IMR-90 (cell line): ENCODE measurements at places on chromosomes 1 and 21.

DNA sequence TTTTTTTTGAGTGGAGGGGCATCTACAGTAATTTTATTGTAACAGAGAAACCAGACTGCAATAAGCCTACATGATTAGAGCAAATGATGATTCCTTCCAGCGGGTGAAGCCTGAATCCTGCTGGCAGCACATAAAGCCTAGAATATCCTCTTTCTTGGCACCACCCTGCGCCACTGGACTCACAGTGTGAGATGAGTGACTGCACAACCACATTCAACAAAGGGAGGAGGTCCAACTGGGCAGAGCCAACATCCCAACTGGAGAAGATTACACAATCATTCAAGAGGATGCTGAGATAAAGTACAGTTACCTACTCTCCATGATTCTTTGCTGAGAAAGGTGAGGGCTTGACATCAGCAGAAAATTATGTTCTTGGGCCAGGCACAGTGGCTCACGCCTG, 67.4 kb downstream of the TNFSF4 start:
- DNase-seq = no peak
- H3K27me3 ChIP-seq = no peaks in the 10 kb centered on the region
- no peak overlapping the region for H3K27ac ChIP-seq

- H3K27ac ChIP-seq = no peak overlapping the region
- no peaks in the 10 kb centered on the region for H3K27me3 ChIP-seq
- H3K36me3 ChIP-seq = no peaks in the 10 kb centered on the region
These were observed 63.1 kb downstream of the HSPA13 start for GRCh38 chr21:14319805-14320204.

DNA sequence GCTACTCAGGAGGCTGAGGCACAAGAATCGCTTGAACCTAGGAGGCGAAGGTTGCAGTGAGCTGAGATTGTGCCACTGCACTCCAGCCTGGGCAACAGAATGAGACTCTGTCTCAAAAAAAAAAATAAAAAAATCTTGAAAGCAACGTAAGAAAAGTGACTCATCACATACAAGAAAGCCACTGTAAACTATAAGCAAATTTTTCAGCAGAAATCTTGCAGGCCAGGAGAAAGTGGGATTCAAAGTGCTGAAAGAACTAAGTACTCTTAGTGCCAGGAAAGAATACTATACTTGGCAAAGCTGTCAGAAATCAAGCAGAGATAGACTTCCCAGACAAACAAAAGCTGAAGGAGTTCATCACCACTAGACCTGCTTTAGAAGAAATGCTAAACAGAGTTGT, 4.4 kb upstream of the HMGN1 start:
- no peak overlapping the region for H3K27ac ChIP-seq
- no peaks in the 10 kb centered on the region for H3K36me3 ChIP-seq
- H3K4me3 ChIP-seq = no peak overlapping the region
- H3K4me1 ChIP-seq = no peaks in the 10 kb centered on the region; the same call in 1 of the 2 replicates
- H3K27me3 ChIP-seq = no peaks in the 10 kb centered on the region

DNA sequence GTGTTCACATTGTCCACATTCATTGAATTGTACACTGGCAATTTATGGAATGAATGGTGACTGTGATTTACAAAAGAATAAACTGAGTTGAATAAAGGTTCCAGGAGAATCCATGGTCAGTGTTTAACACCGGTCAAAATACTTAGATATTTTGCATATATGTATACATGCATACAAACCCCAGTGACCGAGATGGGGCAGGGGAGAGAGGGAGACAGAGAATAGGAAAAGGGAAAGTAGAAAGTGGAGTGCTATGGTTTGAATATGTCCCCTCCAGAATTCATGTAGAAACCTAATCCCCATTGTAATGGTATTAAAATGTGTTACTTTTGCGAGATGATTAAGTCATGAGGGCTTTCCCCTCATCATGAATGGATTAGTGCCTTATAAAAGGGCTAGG, 154.4 kb downstream of the TTLL7 start:
- H3K36me3 ChIP-seq = no peaks in the 10 kb centered on the region
- DNase-seq = no peak
- no peaks in the 10 kb centered on the region for H3K27me3 ChIP-seq
- no peak overlapping the region for H3K27ac ChIP-seq
- no peaks in the 10 kb centered on the region for H3K4me1 ChIP-seq

DNA sequence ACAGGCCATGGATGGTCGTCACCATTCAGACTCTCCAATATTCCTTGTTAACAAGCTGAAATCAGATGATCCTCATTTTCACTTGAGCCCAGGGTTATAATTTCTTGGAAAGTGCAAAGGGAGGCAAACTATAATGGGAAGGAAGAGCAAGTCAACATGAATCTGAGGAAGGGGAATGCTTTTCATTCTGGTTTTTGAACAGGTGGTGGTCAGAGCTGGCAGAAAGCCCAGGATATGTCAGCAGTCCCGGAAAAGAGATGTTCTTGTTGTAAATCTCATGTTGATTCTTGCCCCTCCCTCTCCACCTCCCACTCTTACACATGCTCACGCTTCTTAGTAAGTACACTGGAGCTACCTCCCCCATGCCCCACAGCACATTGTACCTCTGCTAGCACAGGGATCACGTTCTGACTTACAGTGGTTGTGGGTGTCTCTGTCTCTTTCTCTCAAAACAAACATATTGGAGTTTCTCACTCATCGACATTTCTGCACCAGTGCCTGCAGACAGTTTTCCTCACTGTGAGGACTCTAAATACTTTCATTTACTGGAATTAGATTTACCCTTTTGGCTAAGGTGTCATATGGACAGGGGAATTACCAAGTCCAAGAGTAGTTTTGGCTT, 77.6 kb downstream of the XCL2 start:
- H3K36me3 ChIP-seq = no peaks in the 10 kb centered on the region
- no peaks in the 10 kb centered on the region for H3K27me3 ChIP-seq
- no peak overlapping the region for H3K27ac ChIP-seq
- H3K4me3 ChIP-seq = no peak overlapping the region
- DNase-seq = peak; percentile 46

DNA sequence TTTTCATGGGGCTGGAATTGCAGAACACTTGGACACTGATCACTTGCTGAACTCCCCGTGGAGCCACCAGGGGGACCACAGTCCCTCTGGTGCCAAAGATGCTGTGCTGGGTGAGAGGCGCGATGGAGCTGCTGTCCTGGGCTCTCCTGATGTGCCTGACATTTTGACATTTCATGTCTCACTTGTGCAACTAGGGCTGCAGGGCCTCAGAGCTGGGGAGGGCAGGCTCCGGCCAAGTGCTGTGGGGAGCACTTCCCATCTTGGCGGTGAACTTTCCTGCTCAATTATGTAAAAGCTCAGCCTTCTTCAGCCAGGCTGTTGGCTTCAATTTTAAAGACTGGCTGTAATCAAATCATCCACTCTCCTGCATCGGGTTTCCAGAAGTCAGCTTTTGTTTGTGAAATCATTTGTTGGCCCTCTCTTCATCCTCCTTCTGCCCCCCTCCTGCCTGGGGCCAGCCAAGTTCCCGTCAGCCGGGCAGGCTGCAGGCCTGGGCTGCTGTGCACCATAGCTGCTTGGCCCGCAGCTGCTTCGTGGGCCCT, 36.8 kb downstream of the KCNAB2 start:
- DNase-seq = no peak
- H3K4me1 ChIP-seq = no peaks in the 10 kb centered on the region
- no peaks in the 10 kb centered on the region for H3K36me3 ChIP-seq

- peak; percentile 12 for DNase-seq
- H3K36me3 ChIP-seq = peaks cover 45% of the 10 kb centered on the region
- no peaks in the 10 kb centered on the region for H3K27me3 ChIP-seq
- H3K4me3 ChIP-seq = no peak overlapping the region
- H3K27ac ChIP-seq = no peak overlapping the region
- H3K4me1 ChIP-seq = no peaks in the 10 kb centered on the region
These were observed 14.7 kb downstream of the MDM4 start for GRCh38 chr1:204530932-204531331.

GRCh38 chr1:24903011-24903461, 27.0 kb downstream of the RUNX3 start:
- no peak overlapping the region for H3K27ac ChIP-seq
- DNase-seq = no peak
- H3K27me3 ChIP-seq = peaks cover 42% of the 10 kb centered on the region
- H3K4me3 ChIP-seq = no peak overlapping the region
- H3K36me3 ChIP-seq = no peaks in the 10 kb centered on the region

DNA sequence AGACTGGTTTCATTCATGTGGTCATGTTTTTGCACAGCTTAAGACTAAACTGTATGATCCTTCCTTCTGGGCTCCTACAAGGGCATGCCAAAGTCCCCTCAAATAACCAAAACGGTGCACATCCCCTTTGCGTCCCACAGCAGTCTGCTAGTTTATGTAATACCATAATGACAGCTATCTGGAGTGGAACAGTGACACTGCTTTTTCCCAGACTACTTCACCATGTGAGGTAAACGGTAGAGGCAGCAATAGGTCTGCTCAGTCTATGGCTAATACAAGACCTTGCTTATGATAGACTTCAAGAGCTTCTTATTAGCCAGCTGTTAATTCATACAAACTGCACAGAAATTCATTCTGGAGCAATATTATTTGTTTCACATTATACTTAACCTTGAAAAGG, 395.5 kb downstream of the SMYD3 start:
- H3K27me3 ChIP-seq = no peaks in the 10 kb centered on the region
- H3K27ac ChIP-seq = no peak overlapping the region
- no peak for DNase-seq
- H3K4me1 ChIP-seq = peaks cover 4% of the 10 kb centered on the region; the same call in 1 of the 2 replicates
- no peaks in the 10 kb centered on the region for H3K36me3 ChIP-seq

- no peaks in the 10 kb centered on the region; the same call in 1 of the 2 replicates for H3K4me1 ChIP-seq
- H3K27ac ChIP-seq = no peak overlapping the region
- H3K27me3 ChIP-seq = peaks cover 11% of the 10 kb centered on the region
- DNase-seq = no peak
- no peaks in the 10 kb centered on the region for H3K36me3 ChIP-seq
These were observed 161.3 kb upstream of the C1orf21 start for GRCh38 chr1:184225283-184226099.

GRCh38 chr21:42392731-42393442, 3.0 kb downstream of the TMPRSS3 start:
- no peak for DNase-seq
- H3K27ac ChIP-seq = no peak overlapping the region
- no peaks in the 10 kb centered on the region for H3K36me3 ChIP-seq
- no peaks in the 10 kb centered on the region for H3K4me1 ChIP-seq
- H3K27me3 ChIP-seq = peaks cover 33% of the 10 kb centered on the region

GRCh38 chr1:2985067-2985561, 36.2 kb upstream of the ACTRT2 start:
- no peak overlapping the region for H3K4me3 ChIP-seq
- no peaks in the 10 kb centered on the region for H3K27me3 ChIP-seq
- H3K4me1 ChIP-seq = no peaks in the 10 kb centered on the region
- no peak overlapping the region for H3K27ac ChIP-seq
- no peak for DNase-seq
- H3K36me3 ChIP-seq = no peaks in the 10 kb centered on the region

- no peaks in the 10 kb centered on the region for H3K27me3 ChIP-seq
- peak; percentile 87 for DNase-seq
- peaks cover 16% of the 10 kb centered on the region; the same call in 1 of the 2 replicates for H3K4me1 ChIP-seq
These were observed 125.9 kb downstream of the RHOU start for GRCh38 chr1:228860911-228861831.

- H3K36me3 ChIP-seq = no peaks in the 10 kb centered on the region
- H3K4me3 ChIP-seq = no peak overlapping the region
- H3K27ac ChIP-seq = no peak overlapping the region
- no peaks in the 10 kb centered on the region for H3K27me3 ChIP-seq
These were observed 14.7 kb upstream of the SSX2IP start for GRCh38 chr1:84704872-84705417.

DNA sequence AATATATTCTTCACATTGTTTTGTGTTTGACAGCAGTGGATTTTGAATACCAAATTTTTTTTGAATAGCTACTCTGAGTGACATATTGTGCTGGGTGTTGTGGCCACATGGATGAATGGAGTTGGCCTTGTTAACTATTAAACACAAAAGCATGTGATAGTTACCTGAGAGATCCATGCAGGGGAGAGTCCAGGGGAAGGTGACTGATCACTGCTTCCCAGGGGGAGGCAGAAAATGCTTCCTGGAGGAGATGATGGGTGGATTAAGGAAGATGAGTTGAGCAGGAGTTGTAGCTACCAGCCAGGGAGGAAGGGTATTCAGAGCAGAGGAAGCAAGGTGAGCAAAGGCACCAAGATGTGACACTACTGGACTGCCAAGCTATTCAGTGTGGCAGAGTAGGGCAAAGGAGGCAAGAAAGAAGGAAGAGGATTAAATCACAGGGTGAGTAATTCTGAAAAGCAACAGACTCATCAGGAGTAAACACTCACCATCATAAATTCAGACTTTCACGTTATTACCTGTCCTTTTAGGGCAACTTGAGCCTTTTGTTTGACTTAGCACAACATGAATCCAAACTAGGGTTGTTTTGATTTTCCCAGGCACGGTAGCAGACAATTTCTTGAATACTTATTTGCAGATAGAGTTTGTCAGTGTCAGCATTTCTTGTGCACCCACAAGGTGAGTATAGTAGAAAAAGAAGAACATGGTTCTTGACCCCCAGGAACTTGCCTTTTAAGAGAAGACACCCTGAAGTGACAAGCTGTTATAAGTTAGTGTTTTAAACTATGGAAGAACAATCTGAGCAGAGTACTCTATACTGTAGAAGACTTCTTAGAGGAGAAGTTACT, 4.2 kb downstream of the CD46 start:
- H3K27ac ChIP-seq = no peak overlapping the region
- peaks cover 7% of the 10 kb centered on the region; the same call in 1 of the 2 replicates for H3K36me3 ChIP-seq
- H3K4me3 ChIP-seq = no peak overlapping the region
- no peaks in the 10 kb centered on the region for H3K27me3 ChIP-seq

DNA sequence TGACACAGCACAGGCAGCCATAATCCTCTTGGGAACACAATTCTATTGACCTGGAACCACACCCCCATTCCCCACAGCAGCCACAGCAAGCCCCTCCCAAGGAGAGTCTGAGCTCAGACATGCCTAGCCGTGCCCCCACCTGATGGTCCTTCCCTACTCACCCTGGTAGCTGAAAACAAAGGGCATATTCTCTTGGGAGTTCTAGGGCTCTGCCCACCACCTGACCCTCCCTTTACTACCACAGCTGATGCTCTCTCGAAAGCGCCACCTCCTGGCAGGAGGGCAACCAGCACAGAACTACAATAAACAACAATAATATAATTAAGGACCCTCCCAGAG, 184.8 kb upstream of the COA6 start:
- H3K27me3 ChIP-seq = no peaks in the 10 kb centered on the region
- H3K4me1 ChIP-seq = no peaks in the 10 kb centered on the region
- H3K27ac ChIP-seq = no peak overlapping the region
- no peak overlapping the region for H3K4me3 ChIP-seq
- H3K36me3 ChIP-seq = no peaks in the 10 kb centered on the region

DNA sequence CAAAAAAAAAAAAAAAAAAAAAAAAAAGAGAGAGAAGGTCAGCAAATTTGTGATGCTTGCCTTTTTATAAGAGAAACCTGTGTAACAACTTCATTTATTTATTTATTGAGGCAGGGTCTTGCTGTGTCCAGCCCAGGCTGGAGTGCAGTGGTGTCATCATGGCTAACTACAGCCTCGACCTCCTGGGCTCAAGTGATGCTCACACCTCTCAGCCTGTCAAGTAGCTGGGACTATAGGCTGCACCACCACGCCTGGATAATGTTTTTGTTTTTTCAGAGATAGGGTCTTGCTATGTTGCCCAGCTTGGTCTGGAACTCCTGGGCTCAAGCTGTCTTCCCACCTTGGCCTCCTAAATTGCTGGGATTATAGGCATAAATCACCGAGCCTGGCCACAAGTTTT, 42.4 kb downstream of the DHCR24 start:
- H3K27me3 ChIP-seq = peaks cover 4% of the 10 kb centered on the region
- H3K27ac ChIP-seq = no peak overlapping the region
- no peak for DNase-seq
- H3K4me1 ChIP-seq = no peaks in the 10 kb centered on the region

GRCh38 chr1:35629051-35629450, 12.3 kb downstream of the PSMB2 start:
- H3K4me3 ChIP-seq = no peak overlapping the region
- H3K36me3 ChIP-seq = peaks cover 35% of the 10 kb centered on the region
- no peak for DNase-seq
- H3K4me1 ChIP-seq = no peaks in the 10 kb centered on the region
